ENCODE measurements at places on chromosomes 13 and 19. TPM values are rescaled to one million over a fixed set of nuclear protein-coding genes. Genes with fewer than 3 reads are reported as not detected.

Gene ZNF345
- 9.3 TPM for total RNA-seq

Gene LAIR1
- 0.21 TPM for total RNA-seq

Gene LILRA1
- total RNA-seq, result not detected

Gene SMIM44
- not detected for total RNA-seq

Gene AP1M1
- total RNA-seq, result 78.7 TPM
